Pericardium fibroblast (primary cell): ENCODE measurements at places on chromosomes 11 and 22. TPM values are rescaled to one million over a fixed set of nuclear protein-coding genes. Genes with fewer than 3 reads are reported as not detected.

The FOXRED2 gene
- total RNA-seq, result 11.7 and 18.0 TPM in 2 replicates

The NXPE2 gene
- 0.26 TPM in 1 of 2 replicates, not detected in the other for total RNA-seq

The C11orf91 gene
- total RNA-seq, result not detected in 2 replicates

The APOL5 gene
- total RNA-seq, result not detected in 2 replicates

The TSG101 gene
- total RNA-seq, result 62.2 and 125 TPM in 2 replicates

The RGL4 gene
- not detected in 2 replicates for total RNA-seq

The C11orf87 gene
- 0.12 TPM in 1 of 2 replicates, not detected in the other for total RNA-seq

The SIK2 gene
- 11.2 and 12.0 TPM in 2 replicates for total RNA-seq

The NPAS4 gene
- under 0.01 TPM in 1 of 2 replicates, not detected in the other for total RNA-seq

The CCDC87 gene
- 0.26 and 0.58 TPM in 2 replicates for total RNA-seq

The BIK gene
- total RNA-seq, result not detected in 2 replicates

The FJX1 gene
- total RNA-seq, result 16.3 and 44.0 TPM in 2 replicates

The FGF19 gene
- not detected in 2 replicates for total RNA-seq

The NRGN gene
- 6.6 TPM in 1 of 2 replicates, not detected in the other for total RNA-seq

The OR51Q1 gene
- not detected in 2 replicates for total RNA-seq

The PRG3 gene
- not detected in 2 replicates for total RNA-seq

The DDTL gene
- total RNA-seq, result 1.0 and 1.2 TPM in 2 replicates

The ARRB1 gene
- 13.4 and 19.6 TPM in 2 replicates for total RNA-seq

The LMO1 gene
- not detected in 2 replicates for total RNA-seq

The PIH1D2 gene
- total RNA-seq, result 2.0 TPM in 1 of 2 replicates, not detected in the other

The GLYAT gene
- total RNA-seq, result not detected in 2 replicates

The C11orf52 gene
- 2.0 TPM in 1 of 2 replicates, not detected in the other for total RNA-seq

The KRTAP5-7 gene
- not detected in 2 replicates for total RNA-seq

The TRIM51 gene
- not detected in 2 replicates for total RNA-seq

The LINC01488 gene
- total RNA-seq, result not detected in 2 replicates

The ACTN3 gene
- under 0.01 and 0.26 TPM in 2 replicates for total RNA-seq

The MS4A12 gene
- not detected in 2 replicates for total RNA-seq
